ENCODE measurements at places on chromosomes 7 and 10. TPM values are rescaled to one million over a fixed set of nuclear protein-coding genes. Genes with fewer than 3 reads are reported as not detected.

The ZNF503 gene
- total RNA-seq: 2.2 TPM

The GRID2IP gene
- not detected for total RNA-seq

The COX15 gene
- 24.6 TPM for total RNA-seq

The SIRT1 gene
- total RNA-seq: 10.5 TPM

The ANKRD2 gene
- total RNA-seq: not detected

The PLAU gene
- total RNA-seq: 188 TPM

- peak; percentile 32 for DNase-seq
These were observed 85.2 kb upstream of the CDC14C start for GRCh38 chr7:48839108-48839507.

DNA sequence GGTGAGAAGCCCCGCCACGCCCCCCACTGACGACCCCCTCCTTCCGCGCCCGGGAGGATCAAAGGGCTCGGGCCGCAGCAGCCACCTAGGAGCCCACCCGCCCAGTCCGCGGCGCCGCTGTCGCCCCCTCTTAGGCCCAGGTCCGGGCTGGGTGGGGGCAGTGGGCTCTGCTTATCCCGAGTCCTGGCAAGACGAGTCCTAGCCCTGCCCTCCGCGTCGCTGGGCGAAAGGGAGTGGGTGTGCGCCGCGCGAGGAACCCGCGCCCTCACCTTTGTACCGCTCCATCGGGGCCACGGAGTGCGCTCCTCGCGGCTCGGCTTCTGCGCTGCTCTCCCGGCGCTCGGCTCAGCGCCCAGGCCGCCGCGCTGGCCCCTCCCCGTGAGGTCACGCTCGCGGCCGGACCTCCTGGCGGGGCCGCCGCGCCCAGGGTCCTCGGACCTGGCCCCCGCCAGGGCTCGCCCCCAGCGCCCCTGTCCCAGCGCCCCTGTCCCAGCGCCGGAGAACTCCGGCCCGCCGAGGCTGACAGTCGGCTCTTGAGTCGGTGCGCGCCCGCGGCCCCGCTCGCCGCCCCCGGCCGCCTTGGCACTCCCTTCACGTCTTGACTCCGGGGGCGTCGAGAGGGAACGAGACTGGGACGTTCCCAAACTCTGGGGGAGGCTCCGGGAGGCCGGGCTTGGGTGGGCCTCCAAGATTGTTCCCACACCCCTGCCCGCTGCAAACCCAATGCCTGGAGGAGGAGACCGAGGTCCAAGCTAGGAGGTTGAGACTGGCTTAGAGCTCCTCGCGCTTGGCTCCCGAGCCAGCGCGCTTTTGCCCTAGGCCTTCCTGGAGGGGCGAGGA lies at the start of gene AFAP1L2:
TSS of gene AFAP1L2 (minus strand) at position 332 of the 840 bp plus-strand sequence. CDS start at position 285, 47 bp downstream.
- no peak for DNase-seq

GRCh38 chr7:75740846-75741497 lies 2.2 kb upstream of the HIP1 start:
- DNase-seq: no peak

- DNase-seq: no peak
These were observed 35.0 kb downstream of the HDAC9 start for GRCh38 chr7:18530224-18531179.

- peak; percentile 25 for DNase-seq
These were observed 21.5 kb downstream of the POLL start for GRCh38 chr10:101566333-101567164.

DNA sequence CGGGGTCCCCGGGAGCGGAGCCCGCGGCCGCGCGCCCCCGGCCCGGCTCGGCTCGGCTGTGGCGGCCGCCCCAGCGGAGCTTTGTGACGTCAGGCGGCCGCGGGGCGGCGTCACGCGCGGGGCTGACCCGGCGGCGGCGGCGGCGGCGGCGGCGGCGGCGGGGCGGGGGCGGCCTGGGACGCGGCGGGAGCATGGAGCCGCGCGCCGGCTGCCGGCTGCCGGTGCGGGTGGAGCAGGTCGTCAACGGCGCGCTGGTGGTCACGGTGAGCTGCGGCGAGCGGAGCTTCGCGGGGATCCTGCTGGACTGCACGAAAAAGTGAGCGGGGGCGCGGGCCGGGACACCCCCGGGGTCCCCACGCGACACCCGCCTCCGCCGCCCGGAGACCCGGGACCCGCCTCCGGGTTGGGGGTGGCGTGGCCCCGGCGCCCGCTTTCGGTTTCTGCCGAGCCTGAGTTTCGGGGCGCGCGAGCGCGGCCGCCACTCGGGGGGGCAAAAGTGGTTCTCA lies at the start of gene PWWP2B:
TSS of gene PWWP2B (plus strand) at position 165 of the 506 bp plus-strand sequence. CDS start at position 192, 27 bp downstream.
- DNase-seq: peak; percentile 31

- no peak for DNase-seq
These were observed 116.5 kb downstream of the ZNF438 start for GRCh38 chr10:30915146-30915545.
